Stimulated activated CD4-positive, alpha-beta T cell treated with anti-CD3 and anti-CD28 coated beads, Interleukin-2, amount 100 ng/mL, for 4 hours (primary cell): ENCODE measurements at places on chromosomes 4 and X.
A peak's percentile ranks its signal among the peaks of the same experiment; 100 is the strongest.

GRCh38 chrX:39595977-39596376 is 501.8 kb downstream of the BCOR start:
- no peak for DNase-seq

GRCh38 chr4:67103001-67103747 is 442.1 kb downstream of the CENPC start:
- DNase-seq = no peak

GRCh38 chr4:5510504-5510903 is 197.9 kb downstream of the EVC2 start:
- no peak for DNase-seq

DNA sequence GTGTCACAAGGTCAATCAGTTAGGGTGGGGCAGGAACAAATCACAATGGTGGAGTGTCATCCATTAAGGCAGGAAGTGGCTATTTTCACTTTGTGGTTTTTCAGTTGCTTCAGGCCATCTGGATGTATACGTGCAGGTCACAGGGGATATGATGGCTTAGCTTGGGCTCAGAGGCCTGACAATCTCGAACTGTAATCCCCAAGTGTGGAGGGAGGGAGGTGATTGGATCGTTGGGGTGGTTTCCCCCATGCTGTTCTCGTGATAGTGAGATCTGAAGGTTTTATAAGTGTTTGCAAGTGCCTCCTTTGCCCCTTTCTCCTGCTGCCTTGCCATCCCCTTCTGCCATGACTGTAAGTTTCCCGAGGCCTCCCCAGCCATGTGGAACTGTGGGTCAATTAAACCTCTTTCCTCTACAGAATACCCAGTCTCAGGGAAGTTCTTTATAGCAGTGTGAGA is 36.7 kb upstream of the STS start:
- DNase-seq = no peak

GRCh38 chrX:6021316-6022091 is 207.2 kb downstream of the NLGN4X start:
- no peak for DNase-seq

DNA sequence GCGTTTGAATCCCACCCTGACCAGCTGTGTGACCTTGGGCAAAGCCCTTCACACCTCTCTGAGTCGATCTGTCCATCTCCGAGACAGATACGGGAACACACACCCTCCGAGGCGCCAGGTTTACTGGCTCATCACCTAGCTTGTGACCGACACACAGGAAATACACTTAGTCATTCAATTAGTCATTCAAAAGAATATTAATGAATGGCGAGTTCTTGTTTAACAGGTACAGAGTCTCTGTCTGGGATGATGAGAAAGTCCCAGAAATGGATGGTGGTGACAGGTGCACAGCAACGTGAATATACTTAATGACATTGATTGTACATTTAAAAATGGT is 80.6 kb downstream of the PPP2R2C start:
- no peak for DNase-seq

- no peak for DNase-seq
Observed at GRCh38 chr4:162836773-162837172, 329.9 kb downstream of the NAF1 start.

DNA sequence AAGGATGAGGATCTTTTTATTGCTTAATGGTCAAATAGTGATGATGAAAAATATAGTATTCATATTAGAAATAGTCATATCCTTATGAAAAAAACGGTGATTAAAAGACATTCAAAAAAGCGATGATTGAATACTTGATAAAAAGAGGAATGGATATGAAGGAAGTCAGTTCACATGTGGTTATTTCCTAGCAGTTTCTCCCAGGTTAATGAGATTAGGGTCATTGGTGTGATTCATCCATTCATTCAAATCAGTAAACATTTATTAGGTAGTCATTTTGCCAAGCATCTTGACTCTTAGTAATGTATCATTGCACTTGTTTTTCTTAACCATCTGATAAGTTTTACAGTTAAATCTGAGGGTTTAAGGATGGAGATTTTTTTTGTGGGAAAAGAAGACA is 294.1 kb downstream of the ARHGAP24 start:
- DNase-seq = no peak

DNA sequence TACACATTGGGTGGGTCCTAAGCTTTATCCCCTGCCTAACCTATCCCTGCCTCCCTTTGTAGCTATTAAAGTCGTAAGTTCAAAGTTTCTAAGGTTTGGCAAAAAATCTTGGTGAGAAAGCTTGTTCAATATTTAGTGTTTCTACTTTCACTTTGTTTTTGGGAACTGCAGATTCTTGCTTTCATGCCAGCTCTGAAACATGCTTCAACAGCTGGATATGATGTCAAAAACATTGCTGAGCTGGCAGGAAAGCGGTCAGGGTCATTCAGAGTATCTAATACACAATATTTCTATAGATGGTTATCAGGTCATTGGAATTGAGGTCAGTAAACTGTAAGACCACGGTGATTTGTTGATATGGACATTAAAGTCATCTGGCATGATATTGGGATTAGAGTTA is 19.7 kb downstream of the CENPI start:
- no peak for DNase-seq

GRCh38 chr4:83852085-83852451 is 316.2 kb downstream of the GPAT3 start:
- no peak for DNase-seq

DNA sequence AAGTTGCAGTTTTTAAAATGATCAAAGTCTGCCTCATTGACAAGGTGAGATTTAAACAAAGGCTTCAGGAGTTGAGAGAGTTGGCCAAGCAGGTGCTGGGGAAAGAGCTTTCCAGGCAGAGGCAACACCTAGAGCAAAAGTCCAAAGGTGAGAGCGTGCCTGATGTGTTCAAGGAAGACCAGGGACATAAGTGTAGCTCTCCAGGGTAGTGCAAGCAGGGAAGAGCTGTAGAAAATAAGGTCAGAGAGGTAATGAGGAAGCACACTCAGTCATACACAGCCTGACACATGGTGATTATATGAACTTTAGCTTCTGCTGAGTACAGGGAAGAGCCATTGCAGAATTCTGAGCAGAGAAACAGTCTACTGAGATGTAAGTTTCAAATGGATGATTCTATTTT is 265.0 kb upstream of the NWD2 start:
- no peak for DNase-seq

- no peak for DNase-seq
Observed at GRCh38 chr4:164847967-164848649, 28.9 kb upstream of the APELA start.

DNA sequence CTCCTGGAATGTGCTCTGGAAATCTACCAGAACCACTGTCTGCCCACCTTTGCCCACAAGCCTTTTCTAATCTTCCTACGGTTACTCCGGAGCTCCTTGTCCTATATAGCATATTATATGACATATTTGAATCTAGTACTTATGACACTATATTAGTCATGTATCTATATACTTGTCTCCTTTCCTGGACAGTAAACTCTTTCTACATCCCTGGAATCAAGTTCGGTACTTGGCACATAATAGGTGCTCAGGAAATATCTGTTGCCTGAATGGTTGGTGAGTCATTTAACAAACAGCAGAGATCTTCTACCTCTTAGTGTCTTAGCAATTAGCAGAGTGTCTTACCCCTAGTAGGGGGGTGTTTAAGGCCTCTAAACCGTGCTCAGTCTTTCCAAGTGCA is 123.6 kb downstream of the RELL1 start:
- no peak for DNase-seq

DNA sequence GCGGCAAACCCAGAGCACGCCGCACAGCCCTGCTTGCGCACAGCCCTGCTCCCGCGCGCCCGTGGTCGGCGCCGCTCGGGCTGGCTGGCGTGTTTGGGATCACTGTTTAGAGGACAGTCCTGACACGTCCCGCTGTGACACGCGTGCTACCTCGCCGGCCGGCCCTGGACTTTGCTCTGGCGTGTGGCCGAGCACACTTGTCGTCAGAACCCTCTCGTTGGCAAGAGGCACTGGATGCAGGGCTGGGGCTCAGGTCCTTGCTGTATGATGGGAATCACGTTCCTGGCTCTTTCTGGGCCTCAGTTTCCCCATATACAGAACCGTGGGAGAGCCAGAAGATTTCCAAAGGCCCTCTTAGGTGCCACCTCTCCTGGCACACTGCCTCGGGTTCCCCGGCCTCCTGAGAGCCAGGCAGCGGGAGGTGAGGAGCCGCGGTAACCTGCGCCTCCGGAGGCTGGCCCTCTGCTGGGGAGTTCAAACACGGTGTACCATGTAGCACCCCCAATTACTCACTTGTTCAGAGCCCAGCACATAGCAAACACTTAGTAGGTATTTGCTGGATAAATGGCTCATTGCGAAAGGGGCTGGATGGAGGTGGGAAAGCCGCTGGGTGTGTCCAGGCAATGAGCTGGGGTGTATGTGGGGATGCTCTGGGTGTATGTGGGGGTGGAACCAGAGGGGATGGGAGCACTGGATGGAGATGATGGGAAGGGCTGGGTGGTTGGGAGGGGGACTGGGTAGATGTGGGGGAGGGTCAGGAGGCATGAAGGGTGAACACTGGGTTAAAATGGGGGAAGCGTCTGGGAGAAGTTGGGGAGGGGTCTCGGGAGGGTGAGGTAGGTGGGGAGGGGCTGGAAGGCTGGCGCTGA is 76.6 kb downstream of the HTRA3 start:
- no peak for DNase-seq

- DNase-seq = no peak
Observed at GRCh38 chrX:1486749-1487361, 34.1 kb upstream of the ASMTL start.

- no peak for DNase-seq
Observed at GRCh38 chr4:140884431-140885058, 128.4 kb upstream of the TBC1D9 start.

DNA sequence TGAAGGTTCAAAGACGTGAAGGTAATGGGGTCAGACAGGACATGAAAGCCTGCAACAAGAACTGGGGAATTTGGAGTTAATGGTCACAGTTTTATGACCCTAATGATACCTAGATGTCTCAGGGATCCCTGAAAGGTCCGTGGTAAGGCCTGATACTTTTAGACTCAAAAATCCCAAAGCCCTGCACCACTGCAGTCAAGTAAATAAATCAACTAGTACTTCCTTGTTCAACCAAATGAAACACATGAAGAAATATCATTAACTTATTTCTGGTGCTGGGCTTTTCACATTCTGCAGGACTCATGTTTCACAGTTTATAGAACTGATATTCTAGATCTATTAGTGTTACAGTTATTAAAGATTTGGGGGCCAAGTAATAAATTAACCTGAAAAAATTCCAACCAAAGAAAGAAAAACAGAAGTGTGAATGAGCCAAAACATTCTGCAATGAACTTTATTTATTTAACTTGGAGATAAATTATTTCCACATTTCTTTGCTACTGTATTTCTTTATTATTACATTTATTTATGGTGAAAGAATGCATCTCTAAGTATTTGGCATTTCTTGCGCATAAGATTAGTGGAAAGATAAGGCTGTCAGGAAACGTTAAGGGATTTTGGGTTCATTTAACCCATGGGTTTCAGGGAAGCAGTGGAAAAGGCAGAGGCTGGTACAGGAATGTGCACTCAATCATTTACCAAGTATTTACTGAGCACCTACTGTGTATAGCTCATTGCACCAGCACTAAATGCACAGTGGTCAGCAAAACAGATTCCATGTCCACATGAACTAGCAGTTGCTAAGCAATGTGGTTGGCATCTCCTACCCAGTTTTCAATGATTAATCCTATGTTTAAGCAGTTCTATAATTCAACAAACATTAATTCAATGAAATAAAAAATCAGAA is 8.7 kb downstream of the WDFY3 start:
- DNase-seq = no peak

- DNase-seq = no peak
Observed at GRCh38 chrX:11739776-11740175, 18.3 kb upstream of the MSL3 start.

- DNase-seq = no peak
Observed at GRCh38 chrX:141936080-141936479, 32.4 kb downstream of the MAGEC1 start.

GRCh38 chrX:22445880-22446279 is 173.2 kb downstream of the CBLL2 start:
- no peak for DNase-seq

DNA sequence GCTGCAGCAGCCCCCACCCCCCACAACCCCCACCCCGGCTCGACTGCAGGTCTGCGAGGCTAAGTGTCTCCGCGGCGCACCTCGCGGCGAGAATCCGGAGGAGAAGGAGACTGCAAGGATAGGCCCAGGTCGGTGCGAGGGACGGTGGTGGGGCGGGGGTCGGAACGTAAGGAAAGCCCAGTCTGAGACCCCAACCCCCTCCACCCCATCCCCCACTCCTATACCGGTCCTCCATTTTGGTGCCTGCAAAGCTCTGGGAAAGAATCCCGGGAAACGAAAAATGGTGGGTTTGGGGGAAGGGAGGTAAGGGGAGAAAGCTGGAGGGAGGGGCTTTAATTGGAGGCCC is 614 bp downstream of the BEX3 start:
- no peak for DNase-seq

GRCh38 chr4:82524570-82525152 is 37.1 kb downstream of the TMEM150C start:
- DNase-seq = no peak

- no peak for DNase-seq
Observed at GRCh38 chr4:80852061-80852460, 178.4 kb upstream of the BMP3 start.

DNA sequence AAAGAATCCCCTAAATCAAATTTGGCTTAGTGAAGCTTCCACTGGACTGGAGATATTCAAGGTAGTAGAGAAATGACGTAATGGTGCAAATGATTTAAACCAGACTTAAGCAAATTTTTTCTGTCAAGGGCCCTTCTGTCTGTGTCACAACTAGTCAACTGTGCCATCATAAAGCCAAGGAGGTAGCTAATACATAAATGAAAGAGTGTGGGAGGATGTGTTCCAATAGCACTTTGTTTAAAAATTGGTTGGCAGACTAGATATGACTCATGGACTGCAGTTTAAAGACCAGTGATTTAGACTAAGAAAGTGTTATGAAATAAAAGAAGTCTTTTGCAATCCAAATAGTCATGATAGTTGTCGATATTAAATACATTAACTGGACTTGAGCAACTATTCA is 24.3 kb upstream of the TEX13C start:
- no peak for DNase-seq

DNA sequence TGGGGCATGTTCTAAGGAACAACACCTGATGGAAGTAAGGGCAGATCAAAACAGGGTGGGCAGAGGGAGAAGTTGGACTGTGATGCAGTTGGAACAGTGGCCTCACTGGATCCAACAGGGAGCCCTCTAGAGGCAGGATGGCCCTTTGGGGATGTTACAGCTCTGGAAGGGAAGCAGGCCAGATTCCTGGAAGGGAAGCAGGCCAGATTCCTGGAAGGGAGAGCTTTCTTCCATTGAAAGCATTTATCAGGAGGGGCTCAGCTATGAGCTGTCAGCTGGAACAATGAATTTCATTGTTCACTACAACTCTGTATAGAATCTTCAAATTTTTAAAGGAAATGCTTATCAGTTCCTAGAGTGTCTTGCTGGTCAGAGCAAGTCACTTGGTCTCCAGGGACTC is 17.7 kb downstream of the IL15 start:
- DNase-seq = no peak

GRCh38 chr4:15336410-15337167 is 91.2 kb upstream of the C1QTNF7 start:
- no peak for DNase-seq

DNA sequence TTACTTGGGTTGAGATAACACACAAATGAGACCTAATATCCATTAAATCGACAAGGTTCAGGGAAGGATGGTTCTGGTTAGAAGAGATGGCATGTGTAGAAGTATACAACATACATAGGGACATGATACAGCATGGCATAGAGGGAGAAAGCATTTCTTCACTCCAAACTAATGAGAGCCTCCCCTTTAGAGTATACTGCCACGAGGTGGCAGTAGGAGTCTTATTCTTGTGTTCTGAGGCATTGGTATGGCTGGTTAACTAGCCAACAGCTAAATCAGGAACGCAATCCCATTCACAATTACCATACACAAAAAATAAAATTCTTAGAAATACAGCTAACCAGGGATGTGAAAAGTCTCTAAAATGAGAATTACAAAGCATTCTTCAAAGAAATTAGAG is 29.1 kb upstream of the TRO start:
- DNase-seq = peak; percentile 12
